HuH-7.5 (cell line): ENCODE measurements at places on chromosomes 1 and 21.

DNA sequence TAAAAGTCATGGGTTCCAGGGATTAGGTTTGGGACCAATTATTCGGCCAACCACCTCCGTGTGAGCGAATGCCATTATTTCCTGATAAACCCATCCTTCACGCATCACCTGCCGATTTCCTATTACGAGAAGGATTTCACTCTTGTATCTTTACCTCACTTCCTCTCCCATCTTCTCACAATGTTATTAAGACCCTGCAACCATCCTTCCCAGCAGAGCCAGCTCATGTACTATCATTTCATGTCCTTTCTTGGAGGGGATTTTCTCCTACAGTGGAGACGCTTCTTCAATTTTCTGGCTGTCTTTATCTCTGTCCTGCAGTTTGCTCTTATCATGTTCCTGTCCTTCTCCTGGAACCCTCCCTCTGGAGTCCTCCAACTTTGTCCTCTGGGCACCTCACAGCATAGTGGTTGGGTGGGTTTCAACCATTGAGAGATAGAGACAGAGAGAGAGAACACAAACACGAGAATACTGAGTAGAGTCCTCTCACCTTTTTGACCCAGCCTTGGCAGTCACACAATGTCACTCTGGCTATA lies 192.2 kb downstream of the DYRK1A start:
- no peak for DNase-seq

DNA sequence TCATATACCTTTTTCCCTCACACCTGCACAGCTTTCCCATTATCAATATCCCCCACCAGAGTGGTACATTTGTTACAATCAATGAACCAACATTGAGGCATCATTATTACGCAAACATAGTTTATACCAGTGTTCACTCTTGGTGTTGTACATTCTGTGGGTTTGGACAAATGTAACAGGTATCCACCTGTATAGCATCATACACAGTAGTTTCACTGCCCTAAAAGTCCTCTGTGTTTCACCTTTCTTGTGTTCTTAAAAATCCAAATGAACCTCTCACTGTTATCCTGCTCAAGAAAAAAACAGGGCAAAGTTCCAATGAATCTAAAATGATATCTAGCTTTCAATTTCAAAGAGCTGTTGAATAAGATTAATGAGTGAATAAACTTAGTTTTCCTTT lies 45.9 kb upstream of the NR5A2 start:
- no peak for DNase-seq

DNA sequence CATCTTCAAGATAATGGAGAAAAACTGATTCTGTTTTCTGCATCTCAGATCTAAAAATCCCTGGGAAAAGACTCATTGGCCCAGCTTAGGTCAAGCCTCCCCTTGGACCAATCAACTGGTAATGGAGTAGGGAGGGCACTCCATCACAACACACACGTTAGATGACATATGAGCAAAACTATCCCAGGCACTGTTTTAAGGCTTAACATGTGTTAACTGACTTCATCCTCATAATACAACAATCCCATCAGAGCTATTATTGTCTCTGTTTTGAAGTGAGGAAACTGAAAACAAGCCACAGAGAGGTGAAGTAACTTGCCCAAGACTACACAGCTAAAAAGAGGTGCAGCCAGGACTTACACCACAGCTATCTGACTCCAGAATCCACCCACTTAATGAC lies 14.7 kb upstream of the CITED4 start:
- DNase-seq = no peak

GRCh38 chr1:6784560-6785317 lies 515 bp upstream of the CAMTA1 start:
- peak; percentile 98 for DNase-seq

DNA sequence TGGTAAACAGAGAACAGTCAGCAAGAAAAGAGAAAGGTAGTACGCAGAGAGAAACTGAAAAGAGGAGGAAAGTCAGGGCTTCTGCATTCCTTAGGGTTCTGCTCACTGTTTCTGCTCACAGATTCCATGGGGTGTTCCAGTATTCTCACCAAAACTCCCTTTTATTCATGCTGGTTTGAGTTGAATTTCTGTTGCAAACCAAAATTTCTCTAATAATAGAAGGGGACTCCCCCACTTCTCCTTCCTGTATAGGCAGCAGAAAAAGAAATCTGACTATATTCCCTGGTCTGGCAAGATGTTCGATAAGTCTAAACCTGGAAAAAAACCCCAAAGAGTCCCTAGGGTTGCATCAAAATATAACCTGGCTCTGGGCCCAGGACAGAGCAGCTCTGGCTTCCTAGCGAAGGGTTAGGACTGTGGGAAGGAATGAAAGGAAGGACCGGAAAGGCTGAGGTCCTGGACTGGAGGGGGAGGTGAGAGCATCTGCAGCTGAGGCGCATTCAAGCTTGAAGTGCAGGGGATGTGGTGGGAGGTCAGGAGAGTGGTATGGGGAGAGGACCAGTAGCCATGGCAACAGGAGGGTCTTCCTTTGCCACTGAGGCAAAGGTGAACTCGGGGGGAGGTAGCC lies 18.8 kb upstream of the RGS16 start:
- no peak for DNase-seq

GRCh38 chr1:64403331-64403730 lies 66.6 kb upstream of the CACHD1 start:
- no peak for DNase-seq
